ENCODE measurements at places on chromosomes 2 and 18.

GRCh38 chr18:28174181-28174905 is 2.6 kb downstream of the CDH2 start:
- no peak for DNase-seq

DNA sequence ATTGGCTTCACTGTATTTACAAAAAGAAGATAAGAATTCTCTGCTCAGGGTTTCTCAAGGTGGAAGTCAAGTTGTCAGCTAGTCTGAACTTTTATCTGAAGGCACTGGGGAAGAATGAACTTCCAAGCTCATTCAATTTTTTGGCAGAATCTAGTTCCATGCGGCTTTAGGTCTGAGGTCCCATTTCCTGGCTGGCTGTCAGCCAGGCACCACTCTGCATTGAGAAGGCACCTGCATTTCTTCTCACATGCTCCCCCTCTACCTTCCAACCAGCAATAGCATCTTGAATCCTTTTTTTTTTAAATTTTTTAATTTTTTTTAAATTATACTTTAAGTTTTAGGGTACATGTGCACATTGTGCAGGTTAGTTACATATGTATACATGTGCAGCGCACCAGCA is 46.2 kb upstream of the RPE start:
- DNase-seq, result no peak

DNA sequence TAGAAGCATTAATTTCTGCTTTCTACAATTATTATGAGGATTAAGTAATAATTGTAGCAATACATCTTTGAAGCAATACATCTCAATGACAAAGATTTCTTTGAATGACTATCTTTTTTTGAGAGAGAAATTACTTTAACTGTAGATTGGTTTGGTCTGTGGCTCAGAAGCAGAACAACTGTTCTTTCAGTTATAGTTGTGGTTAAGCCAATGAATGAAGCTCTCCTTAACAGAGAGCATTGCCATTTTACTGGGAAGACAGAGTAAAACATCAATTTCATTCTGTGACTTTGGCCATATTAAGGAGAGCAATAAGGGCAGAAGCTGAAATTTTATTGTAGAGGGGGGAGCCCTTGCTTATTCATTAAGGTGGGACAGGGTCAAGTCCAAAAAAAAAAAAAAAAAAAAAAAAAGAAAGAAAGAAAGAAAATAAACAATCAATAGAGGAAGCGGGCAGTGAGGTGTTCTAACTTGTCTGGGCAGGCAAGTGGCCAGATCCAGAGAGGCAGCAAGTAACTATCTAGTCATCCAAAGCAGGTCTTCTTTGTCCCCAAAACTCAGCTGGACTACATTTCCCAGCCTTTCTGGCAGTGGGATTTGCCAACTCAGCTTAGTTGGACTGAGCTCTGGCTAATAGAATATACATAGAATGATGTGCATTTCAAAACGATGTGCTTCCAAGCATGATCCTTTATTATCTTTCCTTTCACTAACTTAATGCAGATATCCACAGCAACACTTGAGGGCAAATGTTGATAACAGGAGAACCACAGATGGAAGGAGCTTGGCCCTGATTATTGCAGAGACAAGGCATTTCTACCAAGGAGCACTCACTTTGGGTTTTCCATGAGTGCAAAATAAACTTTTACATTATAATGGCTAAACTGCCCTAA is 462.7 kb upstream of the CDH20 start:
- no peak for DNase-seq

DNA sequence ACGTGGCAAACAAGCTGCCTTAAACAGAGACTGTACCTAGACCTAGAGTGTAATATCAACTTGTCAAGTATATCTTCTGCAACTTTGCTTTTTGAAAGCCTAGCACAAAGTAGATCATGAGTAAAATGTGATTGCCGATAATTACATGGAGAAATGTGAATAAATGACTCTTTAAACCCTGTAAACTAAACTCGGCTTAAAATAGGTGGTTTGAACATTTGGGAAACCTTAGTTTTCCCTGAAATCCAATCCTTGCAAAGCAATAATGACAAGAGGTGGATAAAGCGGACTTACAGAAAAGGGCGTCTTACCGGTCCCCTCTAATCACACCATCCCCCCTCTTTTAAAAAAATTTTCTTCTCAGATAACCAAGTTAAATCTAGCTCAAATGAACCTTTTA is 549 bp upstream of the PSMD14 start:
- no peak for DNase-seq

DNA sequence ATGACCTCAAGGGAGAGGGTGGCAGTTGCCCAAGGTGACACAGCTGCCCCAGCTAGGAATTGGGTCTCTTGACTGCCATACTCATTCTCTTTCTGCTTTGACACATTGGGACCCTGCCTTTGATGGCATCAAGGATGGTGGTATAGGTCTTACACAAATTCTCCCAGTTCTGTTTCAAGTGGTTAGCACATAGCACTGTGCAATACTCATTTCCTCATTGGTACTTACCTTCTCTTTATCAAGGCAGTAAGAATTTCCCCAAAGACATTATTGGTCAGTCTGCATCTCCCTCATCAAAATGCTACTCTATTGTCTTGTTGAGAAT is 35.9 kb upstream of the CCDC93 start:
- DNase-seq, result no peak

GRCh38 chr2:158926478-158926948 is 41.9 kb upstream of the TANC1 start:
- peak; percentile 43 for DNase-seq

GRCh38 chr18:36513556-36513955 is 216.0 kb downstream of the FHOD3 start:
- no peak for DNase-seq

DNA sequence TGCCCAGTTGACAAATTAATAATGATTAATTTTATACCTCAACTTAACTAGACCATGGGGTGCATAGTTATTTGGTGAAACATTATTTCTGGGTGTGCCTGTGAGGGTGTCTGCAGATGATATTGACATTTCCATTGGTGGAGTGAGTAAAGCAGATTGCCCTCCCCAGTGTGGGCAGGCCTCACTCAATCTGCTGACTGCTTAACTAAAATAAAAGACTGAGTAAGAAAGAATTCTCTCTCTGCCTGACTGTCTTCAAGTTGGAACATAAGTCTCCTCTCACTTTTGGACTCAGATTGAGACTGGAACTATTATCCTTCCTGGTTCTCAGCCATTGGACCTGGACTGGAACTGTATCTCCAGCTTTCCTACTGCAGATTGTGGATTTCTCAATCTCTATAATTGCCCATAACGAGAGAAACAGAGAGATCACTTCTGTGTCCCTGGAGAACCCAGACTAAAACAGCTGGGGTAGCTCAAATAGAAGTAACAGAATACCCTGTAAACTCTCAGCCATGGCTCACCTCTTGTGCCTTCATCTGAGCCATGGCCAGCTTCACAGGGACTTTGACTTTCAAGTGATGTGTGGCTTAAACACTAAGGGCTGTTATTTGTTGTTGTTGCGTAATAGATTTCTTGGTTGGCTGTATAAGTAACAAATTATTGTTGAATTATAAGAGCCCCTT is 575.3 kb upstream of the RAB6C start:
- no peak for DNase-seq

DNA sequence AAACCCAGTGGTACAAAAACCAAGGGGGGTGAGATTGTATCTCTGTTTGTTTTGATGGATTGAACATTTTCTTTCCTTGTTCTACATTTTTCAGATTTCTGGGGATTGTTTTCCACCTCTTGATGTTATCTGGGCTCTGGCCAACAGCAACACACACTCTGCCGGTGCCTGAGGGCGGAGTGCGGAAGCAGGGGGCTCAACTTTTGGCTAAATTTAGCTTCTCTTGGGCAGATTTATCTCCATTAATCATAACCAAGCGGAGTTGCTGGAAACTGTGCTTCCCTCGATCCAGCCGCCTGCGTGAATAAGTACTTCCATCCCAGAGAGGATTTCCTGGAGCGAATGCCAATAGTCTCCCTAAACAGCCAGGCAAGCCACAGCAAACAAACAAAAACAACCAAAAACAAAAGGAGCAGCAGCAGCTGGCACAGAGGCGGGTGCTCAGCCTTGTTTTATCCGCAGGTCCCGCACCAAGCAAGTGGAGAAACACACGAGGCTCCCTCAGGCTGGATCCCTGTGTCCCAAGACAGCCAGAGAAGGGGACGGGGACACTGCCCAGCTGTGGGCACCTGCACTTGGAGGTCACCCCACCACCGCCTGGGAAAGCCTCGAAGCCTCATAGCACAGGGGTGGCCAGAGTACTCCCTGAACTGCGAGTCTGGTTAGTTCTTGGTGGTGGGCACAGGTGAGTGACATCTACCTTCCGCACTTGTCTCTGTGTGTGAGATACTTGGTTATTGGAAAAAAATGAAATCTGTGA is 143.4 kb downstream of the NDUFA10 start:
- DNase-seq, result no peak

- DNase-seq, result no peak
These were observed 76.7 kb upstream of the SLC8A1 start for GRCh38 chr2:40528564-40528963.

- DNase-seq, result no peak
These were observed 1.3 kb downstream of the CDCA7 start for GRCh38 chr2:173355866-173356508.

- no peak for DNase-seq
These were observed 11.9 kb downstream of the TTC39C start for GRCh38 chr18:24026457-24026856.

DNA sequence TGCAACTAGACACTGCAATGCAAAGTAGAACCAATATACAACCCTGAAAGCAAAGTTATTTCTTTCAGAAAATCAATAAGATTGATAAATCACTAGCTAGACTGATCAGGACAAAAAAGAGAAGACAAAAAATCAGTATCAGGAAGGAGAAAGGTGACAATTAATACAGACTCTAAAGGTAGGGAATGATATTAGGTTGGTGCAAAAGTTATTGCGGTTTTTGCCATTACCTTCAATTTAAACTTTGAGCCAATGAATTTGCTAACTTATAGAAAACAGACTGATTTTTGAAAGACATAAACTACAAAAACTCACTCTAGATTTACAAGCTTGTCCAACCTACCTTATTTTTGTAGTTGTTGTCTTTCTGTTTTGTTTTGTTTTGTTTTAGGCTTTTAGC is 30.5 kb upstream of the MRPS9 start:
- no peak for DNase-seq

- no peak for DNase-seq
These were observed 44.8 kb upstream of the ARHGAP25 start for GRCh38 chr2:68689553-68690537.

DNA sequence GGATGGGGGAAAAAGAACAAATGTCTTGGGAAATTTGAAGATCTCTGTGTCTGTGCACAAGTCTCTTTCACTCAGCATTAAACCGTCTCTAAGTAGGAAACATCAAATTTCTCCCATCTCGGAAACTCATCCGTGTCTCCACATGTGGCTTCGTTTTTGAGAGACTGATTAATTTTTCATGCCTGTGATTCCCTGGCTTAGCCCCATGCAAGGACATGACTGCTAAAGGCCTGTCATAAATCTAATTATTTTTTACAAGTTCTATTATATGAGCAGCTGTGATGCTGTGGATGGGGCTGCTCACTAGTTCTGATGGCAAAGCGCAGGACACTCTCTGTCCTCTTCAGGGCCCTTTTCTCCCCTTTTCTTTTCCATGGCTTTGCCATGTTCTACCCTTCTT is 129.1 kb downstream of the RGPD3 start:
- no peak for DNase-seq

GRCh38 chr2:172208791-172209325 is 106.2 kb upstream of the DLX2 start:
- DNase-seq, result no peak

DNA sequence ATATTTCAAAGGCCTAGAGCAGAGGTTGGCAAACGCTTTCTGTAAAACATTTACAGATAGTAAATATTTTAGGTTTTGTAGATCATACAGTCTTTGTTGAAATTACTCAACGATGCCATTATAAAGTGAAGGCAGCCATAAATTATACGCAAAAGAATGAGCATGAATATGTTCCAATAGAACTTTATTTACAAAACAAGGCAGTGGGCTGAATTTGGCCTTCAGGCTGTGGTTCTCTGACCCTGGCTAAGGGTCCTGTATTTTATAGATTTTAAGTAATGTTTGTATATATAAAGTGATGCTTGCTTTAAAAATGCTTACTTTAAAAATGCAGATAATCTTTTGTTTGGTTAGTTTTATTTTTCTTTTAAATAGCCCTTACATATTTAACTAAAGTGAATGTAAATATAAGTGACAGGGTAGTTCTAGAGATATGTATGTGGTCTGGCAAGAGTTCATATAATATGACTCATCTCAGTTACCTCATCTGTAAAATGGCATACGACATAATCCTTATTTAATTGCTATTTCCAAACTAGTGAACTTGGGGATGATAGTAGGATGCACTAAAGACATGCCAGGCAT is 51.7 kb upstream of the ATP5MC3 start:
- no peak for DNase-seq

GRCh38 chr2:190762566-190762965 is 113.7 kb downstream of the NAB1 start:
- DNase-seq, result no peak

- DNase-seq, result no peak
These were observed at the start of gene LRP1B for GRCh38 chr2:142131010-142131669. LRP1B (minus strand) TSS chr2:142131016; CDS start chr2:142130729, 287 bp downstream.

DNA sequence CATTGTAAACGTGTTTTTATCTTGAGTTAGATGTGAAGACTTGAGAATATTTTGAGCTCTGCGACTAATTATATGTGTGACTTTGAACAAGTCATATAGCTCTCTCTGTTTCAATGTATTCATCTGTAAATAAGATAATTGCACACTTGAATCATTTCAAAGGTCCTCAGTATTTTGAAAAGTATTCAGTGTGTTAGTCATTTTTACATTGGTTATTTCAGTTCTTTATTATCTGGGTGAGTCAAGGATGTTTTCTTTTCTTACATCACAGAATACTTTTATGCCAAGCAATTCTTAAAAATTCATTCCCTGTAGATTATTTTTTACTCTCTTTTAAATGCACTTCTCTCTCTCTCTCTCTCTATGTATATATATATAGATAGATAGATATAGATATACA is 1098.0 kb upstream of the ZEB2 start:
- no peak for DNase-seq

DNA sequence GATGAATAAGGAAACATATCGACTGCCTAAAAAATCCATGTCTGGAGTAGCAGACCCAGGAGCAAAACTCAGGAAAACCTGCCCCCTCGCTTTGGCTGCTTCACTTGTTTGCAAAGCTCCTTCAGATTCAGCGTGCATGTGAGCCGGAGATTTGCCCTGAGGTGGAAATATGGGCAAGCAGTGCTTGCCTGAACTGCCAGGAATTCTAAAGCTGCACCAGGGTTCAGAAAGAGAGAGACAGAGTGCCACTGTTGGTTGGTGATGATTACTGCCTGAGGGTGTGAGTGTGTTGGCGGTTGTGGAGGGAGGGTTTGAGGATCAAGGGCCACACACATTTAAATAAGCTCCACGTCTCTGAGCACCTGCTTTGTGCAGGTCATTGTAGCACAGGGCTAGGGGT is 139.6 kb upstream of the RGPD4 start:
- no peak for DNase-seq
